Pulmonary artery endothelial cell (primary cell): ENCODE measurements at places on chromosomes 16 and 17. TPM values are rescaled to one million over a fixed set of nuclear protein-coding genes. Genes with fewer than 3 reads are reported as not detected.

The C17orf113 gene
- 0.11 and 0.26 TPM in 2 replicates for total RNA-seq

The LRRC37A3 gene
- total RNA-seq = 3.0 and 4.0 TPM in 2 replicates

The OR3A2 gene
- not detected in 2 replicates for total RNA-seq

The CACNG3 gene
- total RNA-seq = not detected in 2 replicates

The TP53TG3C gene
- not detected in 2 replicates for total RNA-seq

The TLCD3B gene
- total RNA-seq = 0.11 and 0.13 TPM in 2 replicates

The UTP18 gene
- 37.3 and 37.6 TPM in 2 replicates for total RNA-seq
